ENCODE measurements at places on chromosomes 5 and 9.

DNA sequence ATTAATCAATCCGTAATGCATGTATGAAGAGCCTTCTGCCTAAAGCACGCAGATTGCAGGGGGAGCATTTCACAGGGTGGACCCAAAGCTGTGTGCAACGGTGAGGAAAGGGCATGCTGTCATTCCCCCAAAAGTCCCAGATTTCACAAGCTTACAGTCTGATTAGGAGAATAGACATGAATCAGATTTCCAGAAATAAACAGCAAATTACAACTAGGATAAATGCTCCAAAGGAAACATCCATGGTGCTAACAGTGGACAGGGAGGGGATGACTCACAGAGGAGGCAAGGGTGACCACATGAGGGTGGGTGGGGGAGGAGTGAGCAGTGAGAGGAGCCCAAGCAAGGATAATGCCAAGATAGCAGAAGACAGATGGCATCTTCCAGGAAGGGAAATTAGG is 258.4 kb upstream of the TAS2R1 start:
- no peak for DNase-seq

DNA sequence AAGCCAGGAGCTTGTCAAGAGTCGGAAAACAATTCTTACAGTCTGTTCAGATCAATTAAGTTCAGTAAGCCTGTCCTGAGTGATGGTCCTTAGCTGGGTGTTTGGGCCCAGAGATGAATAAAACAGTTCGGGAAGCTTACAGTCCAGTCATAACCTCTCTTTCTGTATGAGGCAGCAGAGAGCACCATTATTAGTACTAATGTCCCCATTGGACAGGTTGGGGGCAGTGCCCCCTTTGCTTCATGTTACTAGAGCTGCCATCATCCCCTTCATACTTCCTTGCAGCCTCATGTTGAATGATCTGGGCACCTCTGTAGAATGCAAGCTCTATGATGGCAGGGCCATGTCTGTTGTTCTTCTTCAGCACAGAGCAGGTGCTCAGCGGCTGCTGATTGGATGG is 9.8 kb downstream of the DOCK2 start:
- DNase-seq = no peak

DNA sequence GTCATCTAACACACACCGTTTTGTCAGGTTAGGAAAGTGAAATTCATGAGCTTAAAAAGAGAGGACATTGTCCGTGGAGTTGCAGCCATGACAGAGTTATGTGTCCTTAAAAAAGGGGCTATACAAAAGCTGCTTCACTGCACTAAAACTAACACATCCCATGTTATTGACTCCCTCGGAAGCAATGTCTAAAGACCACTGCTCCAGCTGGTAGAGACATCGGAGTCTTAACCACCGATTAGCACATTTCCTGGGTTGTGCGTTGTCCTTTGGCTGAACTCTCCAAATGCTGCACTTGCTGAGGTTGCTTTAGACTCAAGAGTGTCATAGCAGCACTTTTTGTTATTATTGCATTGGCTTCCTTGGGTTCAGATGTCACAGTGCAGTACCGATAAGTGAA is 128.3 kb upstream of the C9orf72 start:
- DNase-seq = no peak

DNA sequence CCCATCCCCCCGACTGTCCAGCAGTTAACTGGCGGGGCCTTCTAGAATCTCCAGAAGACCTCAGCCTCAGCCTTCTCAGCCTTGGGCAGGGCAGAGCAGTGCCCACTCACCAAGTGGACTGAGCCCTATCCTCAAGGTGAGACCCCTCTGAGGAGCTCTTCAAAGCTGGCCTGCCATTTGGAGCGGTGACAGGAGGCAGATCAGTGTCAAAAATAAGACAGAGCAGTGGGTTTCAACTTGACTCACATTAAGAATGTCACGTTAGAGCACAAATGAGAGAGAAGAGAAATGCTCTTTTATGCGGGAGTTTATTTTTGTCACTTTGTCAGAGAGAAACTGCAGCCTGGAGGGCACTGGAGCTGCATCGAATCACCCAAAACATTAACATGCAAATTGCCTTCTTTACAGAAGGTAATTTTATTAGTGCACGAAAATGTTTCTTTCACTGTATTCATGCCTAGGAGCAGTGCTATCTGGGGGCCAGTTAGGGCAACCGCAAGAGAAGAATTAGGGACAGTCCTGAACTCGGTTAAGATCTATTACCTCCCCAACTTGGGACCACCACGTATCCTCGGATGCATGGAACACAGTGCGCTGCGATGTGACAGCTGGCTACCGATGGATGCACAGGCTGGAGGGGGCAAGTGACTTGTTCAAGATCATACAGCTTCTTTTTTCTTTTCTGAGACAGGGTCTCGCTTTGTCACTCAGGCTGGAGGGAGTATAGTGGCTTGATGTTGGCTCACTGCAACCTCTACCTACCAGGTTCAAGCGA is 188.5 kb downstream of the DAB2IP start:
- DNase-seq = no peak

DNA sequence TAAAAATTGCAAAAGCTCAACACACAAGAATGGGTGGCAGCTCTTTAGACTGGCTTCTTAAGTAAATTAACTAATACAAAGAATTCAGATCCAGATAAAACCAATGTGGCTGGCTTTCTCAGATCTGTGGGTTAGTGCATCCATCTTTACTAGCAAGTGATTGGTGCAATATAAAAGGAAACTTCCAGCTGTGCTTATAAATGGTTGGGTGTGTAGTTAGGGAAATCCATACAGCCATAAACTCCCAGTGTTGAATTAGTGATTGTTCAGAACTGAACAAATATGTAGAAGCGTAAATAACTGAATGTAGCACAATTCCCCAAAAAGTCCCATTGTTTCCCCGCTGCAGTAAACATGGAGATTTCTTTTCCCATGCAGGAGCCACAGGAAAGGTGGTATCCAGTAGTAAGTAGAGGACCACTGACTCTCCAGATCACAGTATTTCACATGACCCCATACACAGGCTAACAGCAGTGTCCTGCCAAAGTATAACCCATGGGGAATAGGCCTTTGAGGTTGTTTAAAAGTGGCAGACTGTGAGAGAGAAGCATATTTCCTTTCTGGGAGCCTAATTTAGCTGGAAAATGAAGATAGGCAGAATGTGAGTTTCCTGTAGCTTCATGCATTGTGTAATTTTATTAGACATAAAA is 173.1 kb upstream of the SLC12A2 start:
- no peak for DNase-seq

DNA sequence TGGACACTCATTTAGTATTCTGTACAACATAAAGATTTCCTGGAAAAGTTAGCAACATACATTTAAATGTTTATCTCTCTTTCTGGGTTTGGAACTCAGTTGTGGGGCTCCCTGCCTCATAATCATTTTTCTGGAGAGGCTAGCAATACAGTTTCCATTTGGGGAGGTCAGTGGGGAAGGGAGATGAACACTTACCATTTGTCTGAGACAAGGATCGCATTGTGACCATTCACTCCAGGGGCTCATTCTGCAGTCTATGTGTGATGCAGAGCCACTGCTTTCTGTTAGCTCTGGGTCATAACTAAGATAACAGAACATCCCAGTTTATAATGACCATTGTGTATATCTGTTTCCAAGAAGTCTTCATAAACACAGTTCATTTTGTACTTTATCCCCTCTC is 22.4 kb downstream of the C9 start:
- DNase-seq = no peak

DNA sequence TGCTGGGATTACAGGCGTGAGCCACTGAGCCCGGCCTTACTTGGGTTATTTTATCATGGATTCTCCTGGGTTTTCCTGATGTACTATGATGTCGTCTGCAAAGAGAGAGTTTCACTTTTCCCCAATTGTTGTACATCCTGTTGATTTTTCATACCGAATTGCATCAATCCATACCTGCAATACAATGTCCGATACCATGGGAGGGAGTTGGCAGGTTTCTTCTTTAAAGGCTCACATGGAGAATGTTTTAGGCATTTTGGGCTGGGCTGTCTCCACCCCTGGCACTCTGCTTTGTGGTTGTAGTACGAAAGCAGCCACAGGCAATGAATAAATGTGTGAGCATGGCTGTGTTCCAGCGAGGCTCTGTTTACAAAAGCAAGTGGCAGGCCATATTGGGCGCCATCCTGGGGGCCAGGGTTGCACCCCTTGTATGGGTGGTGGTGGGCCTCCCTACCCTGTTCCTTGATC is 35.1 kb upstream of the EXOC3 start:
- DNase-seq = no peak

GRCh38 chr9:134382733-134383132 is 56.5 kb downstream of the RXRA start:
- DNase-seq = no peak

- no peak for DNase-seq
Measured at GRCh38 chr5:1794901-1795290, 4.7 kb downstream of the MRPL36 start.

DNA sequence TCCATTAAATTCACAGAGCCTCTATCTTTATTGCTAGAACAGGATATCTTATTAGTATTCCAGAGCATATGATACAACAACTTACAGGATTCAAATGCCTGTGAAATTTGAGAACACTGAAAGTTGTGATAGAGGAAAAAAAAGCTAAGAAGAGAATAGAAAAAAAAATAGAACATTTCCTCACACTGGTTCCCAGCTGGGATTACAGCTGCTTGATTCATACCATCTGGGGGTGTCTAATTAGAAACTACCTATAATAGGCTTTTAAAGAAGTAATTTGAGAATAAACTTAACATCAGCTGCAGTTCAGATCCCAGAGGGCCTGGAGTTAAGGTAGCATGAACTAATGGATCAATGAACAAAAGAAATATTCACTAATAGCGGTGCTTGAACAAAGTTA is 922.0 kb downstream of the CDH12 start:
- DNase-seq = no peak

DNA sequence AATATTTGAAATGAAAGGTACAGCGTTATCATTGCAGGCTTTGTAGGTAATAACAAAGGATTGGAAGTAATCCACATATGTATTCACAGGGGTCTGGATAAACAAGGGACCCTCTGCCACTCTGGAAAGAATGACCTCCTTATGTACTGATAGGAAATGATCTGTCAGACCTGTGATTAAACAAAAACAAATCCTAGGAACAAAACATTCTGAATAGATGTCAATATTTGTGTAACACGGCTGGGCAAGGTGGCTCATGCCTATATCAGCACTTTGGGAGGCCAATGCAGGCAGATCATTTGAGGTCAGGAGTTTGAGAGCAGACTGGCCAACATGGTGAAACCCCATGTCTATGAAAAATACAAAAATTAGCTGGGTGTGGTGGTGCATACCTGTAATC is 42.3 kb downstream of the NSUN2 start:
- DNase-seq = no peak

- no peak for DNase-seq
Measured at GRCh38 chr5:127313379-127313778, 22.8 kb downstream of the MEGF10 start.

- DNase-seq = no peak
Measured at GRCh38 chr9:111095441-111095840, 57.2 kb upstream of the LPAR1 start.

- DNase-seq = no peak
Measured at GRCh38 chr5:90626493-90626892, 67.9 kb downstream of the ADGRV1 start.

DNA sequence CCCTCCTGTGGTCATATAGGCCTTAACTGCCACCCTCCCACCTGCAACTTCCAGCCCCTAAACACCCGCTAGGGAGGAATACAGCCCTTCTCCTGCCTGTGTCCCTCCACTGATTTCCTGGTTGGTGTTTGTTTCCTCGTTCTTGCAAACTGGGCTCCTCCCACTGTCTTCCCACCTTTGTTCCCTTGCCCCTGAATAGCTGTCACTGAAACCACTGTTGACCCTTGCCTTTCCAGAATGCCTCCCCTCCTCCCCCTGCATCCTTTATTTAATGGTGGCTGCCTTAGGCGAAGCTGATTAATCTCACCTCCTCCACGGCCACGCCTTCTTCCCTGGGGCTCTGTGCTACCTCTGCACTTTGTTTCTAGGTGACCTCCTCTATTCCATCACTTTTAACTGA is 626.7 kb downstream of the BNC2 start:
- no peak for DNase-seq

GRCh38 chr9:121738968-121739367 is 87.5 kb downstream of the DAB2IP start:
- no peak for DNase-seq

GRCh38 chr5:149338364-149338763 is 6.9 kb upstream of the GRPEL2 start:
- DNase-seq = no peak

DNA sequence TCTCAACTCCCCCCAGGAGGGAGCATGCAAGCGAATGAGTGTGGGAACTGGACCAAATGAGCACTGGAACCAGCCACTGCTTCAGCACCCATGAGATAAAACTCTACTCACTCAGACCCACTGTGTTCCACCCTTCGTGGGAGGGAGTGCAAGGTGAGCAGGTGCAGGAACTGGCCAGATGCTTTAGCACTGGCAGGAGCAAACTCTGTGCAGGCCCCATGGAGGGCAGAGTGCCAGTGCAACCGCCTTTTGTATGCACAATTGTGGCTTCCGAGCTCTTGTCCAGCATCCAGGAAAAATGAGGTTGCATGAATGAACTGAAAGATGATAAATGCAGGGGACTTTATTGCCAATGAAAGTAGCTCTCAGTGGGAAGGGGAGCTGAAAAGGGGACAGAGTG is 67.4 kb upstream of the CCDC112 start:
- no peak for DNase-seq

GRCh38 chr9:6243746-6244145 is 28.1 kb downstream of the IL33 start:
- DNase-seq = no peak

GRCh38 chr5:133457439-133458355 is 154.6 kb downstream of the FSTL4 start:
- no peak for DNase-seq

DNA sequence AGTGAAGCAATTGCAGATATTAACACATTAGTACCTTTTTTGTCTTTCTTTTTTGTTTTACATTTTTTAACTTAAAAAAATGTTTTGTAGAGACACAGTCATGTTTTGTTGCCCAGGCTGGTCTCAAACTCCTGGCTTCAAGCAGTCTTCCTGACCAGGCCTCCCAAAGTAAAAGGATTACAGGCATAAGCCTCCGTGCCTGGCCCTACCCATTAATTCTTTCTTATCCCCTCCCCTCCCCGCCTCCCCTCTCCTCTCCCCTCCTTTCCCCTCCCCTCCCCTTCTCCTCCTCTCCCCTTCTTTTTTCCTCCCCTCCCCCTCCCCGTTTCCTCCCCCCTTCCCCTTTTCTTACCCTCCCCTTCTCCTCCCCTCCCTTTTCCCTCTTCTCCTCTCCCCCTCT is 182.4 kb downstream of the FER start:
- DNase-seq = no peak

GRCh38 chr5:41193456-41194205 is 19.7 kb downstream of the C6 start:
- DNase-seq = peak; percentile 53

DNA sequence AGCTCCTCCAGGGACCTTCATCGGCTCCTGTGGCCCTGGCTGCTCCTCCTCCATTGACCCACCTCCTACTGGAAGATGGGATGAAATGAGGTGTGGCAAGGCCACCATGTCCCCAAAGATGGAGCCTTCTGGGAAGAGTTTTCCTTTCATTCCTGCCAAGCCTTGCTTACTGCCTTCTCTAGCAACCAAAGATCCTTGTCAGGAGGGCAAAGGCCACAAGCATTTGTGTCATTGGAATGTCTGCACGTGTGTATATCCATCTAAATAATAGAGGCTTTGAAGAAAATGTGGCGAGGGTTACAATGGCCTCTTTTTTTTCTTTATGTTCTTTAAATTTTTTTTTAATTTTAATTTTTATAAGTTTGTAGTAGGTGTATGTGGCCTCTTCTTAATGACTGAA is 313.6 kb downstream of the ARHGEF28 start:
- DNase-seq = no peak
